ENCODE measurements at places on chromosomes 2 and 18.

DNA sequence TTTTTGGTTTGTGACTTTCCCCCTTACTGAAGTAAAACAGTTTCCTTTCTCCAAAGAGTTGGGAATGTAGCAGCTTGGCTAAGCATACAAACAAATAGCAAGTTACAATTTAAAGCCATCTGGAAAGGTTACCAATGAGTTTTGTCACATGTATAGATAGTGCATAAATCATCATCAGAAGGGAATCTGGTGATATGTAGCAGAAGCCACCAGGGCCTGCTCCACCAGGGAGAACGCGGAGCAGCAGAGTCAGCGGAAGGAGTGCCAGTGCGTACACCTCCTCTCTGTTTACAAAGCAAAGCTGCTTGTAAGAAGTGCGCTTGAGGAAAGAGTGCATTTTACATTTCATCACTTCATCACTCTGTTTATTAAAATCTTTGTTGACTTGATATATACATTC, 240.1 kb downstream of the FAM210A start:
- DNase-seq: no peak

- DNase-seq: no peak
Observed at GRCh38 chr18:59423259-59423658, 64.2 kb upstream of the LMAN1 start.

DNA sequence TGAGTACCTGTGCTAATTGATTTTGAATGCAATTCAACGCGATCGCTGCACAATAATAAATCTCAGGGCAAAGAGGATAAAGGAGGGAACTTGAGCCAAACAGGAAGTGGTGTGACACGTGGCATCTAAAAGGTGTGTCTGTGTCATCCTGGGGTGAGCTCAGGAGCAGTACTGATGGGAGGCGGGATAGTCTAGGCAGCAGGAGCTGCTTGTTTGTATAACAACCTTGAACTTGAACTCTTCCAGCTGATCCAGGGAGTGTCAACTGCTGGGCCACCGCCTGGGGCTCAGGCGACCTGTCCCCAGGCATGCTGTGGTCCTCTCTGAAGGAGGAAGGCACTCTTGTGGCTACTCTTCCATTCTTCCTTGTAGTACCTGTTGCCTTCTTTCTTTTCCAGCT, 61.2 kb downstream of the BOD1L2 start:
- DNase-seq: no peak

GRCh38 chr2:113812204-113812603, 55.8 kb upstream of the SLC35F5 start:
- no peak for DNase-seq

GRCh38 chr2:221388891-221389290, 183.2 kb downstream of the EPHA4 start:
- DNase-seq: no peak
